ENCODE measurements at places on chromosomes 3 and 15. TPM values are rescaled to one million over a fixed set of nuclear protein-coding genes. Genes with fewer than 3 reads are reported as not detected.

AHSG gene
- total RNA-seq: not detected

PLSCR5 gene
- total RNA-seq: not detected

DNA sequence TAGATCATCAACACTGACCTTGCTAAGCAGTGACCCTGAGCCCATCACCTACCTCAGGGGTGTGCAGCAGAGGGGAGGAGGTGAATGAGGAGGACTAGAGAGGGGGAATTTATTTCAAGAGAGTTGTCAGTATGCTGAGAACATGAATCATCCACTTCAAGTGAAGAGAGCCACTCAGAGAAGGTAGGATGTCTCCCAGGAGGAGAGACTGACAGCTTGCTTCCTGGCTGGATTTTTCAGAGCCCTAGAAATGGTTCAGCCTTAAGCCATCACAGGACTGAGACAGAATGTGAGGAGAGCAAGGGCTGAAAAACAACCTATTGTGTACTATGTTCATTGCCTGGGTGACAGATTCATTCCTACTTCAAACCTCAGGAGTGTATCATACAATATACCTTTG is 34.8 kb downstream of the CCNL1 start:
- DNase-seq: no peak

DNA sequence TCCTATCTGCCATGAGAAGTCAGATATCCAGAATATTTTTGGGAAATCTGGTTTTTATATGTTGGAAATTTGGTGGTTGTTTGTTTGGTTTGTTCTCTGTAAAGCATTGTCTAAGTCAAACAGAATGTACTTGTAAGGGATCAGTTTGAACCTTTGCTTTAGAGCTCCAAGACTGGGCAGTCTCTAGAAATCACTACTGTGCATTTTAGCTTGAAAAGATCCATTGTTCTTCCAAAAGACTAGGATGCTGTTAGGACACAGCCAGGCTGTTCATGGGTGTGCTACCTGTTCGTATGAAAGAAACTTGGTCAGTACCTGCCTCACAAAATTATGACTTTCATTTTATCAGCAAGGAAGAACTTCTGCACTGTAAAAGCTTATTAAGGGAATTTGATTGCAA is 182.6 kb downstream of the WDR72 start:
- no peak for DNase-seq

- DNase-seq: peak; percentile 64
These were observed 496.6 kb downstream of the FHIT start for GRCh38 chr3:60754617-60755016.

DNA sequence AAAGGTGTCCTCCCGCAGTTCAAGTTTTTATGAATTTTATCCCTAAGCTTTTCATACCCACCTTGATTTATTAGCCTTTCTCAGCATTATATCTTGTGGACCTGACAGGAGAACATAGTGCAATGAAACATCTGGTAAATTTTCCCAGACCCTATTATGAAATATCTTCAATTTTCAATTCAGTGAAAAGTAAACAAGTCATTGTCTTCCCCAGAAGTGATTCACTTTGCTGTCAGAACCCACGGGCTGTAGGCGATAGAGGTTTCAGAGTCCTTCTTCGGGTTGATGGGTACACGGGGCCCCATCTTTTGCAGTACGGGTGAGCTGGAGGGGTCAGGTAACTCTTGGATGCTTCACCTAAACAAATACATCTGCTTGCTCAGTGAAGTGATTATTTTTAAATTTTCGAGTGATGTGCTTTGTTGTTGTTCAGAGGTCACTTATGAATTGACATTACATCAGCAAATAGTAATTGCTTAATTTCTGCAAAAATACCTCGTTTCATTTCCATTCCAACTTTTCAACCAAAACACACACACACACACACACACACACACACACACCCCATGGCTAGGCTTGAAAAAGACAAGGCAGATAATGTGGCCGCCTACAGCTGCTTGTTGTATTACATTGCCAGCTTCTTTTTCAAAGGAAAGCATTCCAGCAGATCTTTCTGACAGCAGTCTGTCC is 102.9 kb downstream of the SEMA6D start:
- no peak for DNase-seq

POPDC2 gene
- 0.22 TPM for total RNA-seq
